ENCODE measurements at places on chromosomes 11 and 22. TPM values are rescaled to one million over a fixed set of nuclear protein-coding genes. Genes with fewer than 3 reads are reported as not detected.
A peak's percentile ranks its signal among the peaks of the same experiment; 100 is the strongest.

DNA sequence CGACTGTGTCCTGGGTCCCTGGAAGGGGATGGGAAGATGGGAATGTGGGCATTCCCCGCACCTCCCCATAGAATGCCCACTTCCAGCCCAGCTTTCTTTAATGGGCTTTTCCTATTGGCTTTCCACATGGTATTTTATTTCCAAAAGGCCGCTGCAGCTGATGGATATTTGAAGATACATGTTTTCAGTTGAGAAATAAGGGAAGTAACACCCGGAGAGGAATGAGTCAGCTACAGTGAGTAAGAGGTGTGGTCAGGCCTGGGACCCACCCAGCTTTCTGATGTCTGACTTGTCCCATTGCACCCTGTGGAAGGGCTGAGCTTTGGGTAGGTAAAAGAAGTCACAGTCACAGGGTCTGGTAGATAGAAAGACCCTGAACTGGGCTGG is 476.9 kb downstream of the MIAT start:
- H3K36me3 ChIP-seq = no peaks in the 10 kb centered on the region

DNA sequence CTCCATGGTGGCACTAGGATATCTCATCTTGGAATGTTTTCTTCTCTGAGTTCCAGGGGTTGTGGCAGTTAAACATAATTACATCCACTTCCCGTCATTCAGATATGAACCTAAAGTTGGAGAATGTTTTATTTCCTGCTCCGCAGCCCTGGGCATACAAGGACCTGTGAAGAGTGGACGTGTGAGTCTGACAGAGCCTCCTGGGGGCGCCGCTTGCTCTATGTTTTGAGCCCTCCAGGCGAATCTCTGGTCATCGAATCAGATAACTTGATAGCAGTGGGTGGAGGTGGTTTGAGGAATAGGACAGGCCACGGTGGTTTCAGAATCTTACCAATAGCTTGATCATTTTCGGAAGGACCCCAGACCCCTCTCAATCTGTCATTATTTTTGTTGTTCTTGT is 174.2 kb downstream of the NTM start:
- H3K27me3 ChIP-seq = no peaks in the 10 kb centered on the region
- H3K27ac ChIP-seq = no peak overlapping the region
- H3K4me3 ChIP-seq = no peak overlapping the region
- H3K4me1 ChIP-seq = peaks cover 16% of the 10 kb centered on the region

DNA sequence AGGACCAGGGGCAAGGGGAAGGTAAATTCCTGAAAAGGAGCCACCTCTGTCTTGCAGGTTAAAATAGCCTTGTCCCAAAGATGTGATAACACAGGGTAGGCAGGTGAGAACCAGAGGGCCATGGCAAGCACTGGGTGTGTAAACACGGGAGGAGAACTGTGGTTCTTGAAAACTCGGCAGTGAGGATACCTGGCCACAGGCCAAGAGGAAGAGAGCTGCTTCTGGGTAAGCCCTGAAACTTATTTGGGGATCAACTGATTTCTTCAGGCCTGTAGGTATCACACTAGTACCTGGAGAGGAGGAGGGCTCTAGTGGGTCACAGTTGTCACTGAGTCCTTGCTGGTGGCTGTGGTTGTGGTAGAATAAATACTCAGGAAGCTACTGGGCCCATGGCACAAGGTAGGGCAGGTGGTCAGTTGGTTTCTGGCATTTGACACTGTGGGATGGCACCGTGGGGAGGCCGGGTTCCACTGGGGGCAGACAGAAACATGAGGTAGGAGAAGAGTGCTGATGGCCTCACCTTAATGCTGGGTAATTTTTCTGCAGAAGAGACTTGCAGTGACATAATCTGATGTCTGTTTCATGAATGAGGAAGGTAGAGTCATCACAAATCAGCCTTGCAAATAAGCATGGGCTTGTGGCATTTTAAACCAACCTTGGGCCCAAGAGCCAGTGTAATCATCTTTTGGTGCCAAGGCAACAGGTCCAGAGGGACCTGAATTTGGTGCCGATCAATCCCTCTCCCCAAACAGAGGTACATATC is 22.0 kb downstream of the AMPD3 start:
- no peak for DNase-seq
- no peaks in the 10 kb centered on the region for H3K4me1 ChIP-seq
- no peaks in the 10 kb centered on the region for H3K27me3 ChIP-seq
- H3K36me3 ChIP-seq = no peaks in the 10 kb centered on the region

The PAMR1 gene
- 285 TPM for total RNA-seq

The CARD10 gene
- total RNA-seq = 1.5 TPM

GRCh38 chr11:103013421-103013820 is 57.9 kb upstream of the MMP13 start:
- DNase-seq = no peak
- no peaks in the 10 kb centered on the region for H3K27me3 ChIP-seq
- H3K4me3 ChIP-seq = no peak overlapping the region
- H3K27ac ChIP-seq = no peak overlapping the region
- no peaks in the 10 kb centered on the region for H3K36me3 ChIP-seq

The FGF3 gene
- not detected for total RNA-seq

The OR2AG2 gene
- 0.25 TPM for total RNA-seq

- peak; percentile 63 for DNase-seq
- peaks cover 8% of the 10 kb centered on the region for H3K4me1 ChIP-seq
- no peak overlapping the region for H3K27ac ChIP-seq
- no peaks in the 10 kb centered on the region for H3K36me3 ChIP-seq
- peak overlapping the region; percentile 44 for H3K4me3 ChIP-seq
Measured at GRCh38 chr11:12110714-12111548, 541 bp downstream of the MICAL2 start.

GRCh38 chr11:65014726-65015227 is 817 bp downstream of the ARL2 start:
- DNase-seq = no peak
- H3K27ac ChIP-seq = peak overlapping the region; percentile 62
- H3K36me3 ChIP-seq = no peaks in the 10 kb centered on the region
- H3K27me3 ChIP-seq = no peaks in the 10 kb centered on the region
- H3K4me3 ChIP-seq = peak overlapping the region; percentile 61

The ZDHHC8 gene
- total RNA-seq = 11.4 TPM

DNA sequence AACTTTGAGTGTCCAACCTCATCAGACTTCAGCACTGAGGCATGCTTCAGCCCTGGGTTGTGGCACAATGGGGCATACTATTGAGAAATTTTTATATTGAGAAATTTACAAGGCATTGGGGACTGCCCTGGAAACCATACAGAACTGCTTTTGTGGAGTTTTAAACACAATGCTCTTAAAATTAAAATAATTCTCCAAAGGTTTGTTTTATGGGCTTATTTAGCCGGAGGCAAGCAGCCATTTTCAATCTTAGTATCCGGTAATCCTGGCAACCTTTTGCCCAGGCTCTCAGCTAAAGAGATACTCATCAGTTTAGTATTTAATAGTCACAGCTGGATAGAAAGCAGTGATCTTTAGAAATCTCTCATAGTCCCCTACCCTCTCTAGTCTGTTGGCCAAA is 3.1 kb upstream of the EXPH5 start:
- no peak overlapping the region for H3K4me3 ChIP-seq
- H3K4me1 ChIP-seq = peaks cover 22% of the 10 kb centered on the region
- H3K36me3 ChIP-seq = no peaks in the 10 kb centered on the region
- no peak for DNase-seq
- peaks cover 17% of the 10 kb centered on the region for H3K27me3 ChIP-seq

DNA sequence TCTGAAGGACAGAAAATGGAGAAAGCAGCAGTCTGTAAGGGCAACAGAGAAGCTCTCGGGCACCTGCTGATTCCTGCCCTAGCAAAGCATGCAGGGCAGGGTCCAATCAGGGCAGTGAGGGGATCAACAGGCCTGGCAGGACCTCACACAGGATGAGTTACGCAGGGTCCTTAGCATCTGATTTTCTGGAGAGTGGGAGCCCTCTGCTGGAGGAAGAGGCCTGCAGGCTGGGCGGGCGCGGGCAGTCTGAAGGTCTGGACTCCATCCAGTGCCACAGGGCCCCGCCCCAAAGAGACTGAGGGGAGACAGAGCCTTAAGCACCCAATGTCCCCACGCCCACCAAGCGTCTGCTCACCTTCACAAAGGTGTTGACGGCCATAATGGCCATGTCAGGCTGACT is 28.9 kb downstream of the AP1B1 start:
- H3K4me1 ChIP-seq = peaks cover 12% of the 10 kb centered on the region
- H3K36me3 ChIP-seq = no peaks in the 10 kb centered on the region
- DNase-seq = peak; percentile 71
- no peak overlapping the region for H3K4me3 ChIP-seq
- H3K27me3 ChIP-seq = no peaks in the 10 kb centered on the region
- no peak overlapping the region for H3K27ac ChIP-seq

The OR52E8 gene
- not detected for total RNA-seq

The CCDC87 gene
- total RNA-seq = 1.2 TPM

DNA sequence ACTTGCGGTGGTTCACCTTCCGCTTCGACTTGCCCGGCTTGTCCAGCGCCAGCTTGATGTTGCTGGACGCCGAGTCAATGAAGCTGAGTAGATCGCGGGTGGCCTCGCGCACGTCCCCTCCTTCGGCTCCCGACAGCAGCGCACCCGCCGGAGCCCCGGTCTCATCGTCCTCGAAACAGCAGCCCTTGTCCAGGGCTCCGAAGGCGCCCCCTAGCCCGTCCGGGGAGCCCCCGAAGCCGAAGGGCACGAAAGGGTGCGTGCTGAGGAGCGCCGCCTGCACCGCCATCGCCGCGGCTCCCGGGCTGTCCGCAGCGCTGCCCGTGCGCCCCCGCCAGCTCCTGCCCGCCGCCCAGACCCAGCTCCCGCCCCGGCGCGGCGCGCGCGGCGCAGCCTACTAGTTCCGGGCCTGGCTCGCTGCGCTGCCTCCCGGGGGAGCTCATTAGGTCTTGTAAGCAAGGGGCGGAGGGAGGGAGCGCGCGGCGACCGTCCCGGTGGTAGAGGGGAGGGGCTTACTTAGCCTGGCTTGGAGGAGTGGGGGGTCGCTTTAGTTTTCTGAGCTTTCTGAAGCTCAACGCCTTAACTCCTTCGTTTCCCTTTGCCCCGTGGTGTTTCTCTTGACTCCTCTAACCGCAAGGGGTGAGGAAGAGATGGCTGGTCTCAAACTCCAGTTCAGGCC is at the start of gene FAM181B:
Gene FAM181B (minus strand): TSS at position 421 of the 676 bp plus-strand sequence. CDS start 135 bp downstream, at position 286.
- H3K27ac ChIP-seq = no peak within 1 kb of the TSS
- H3K27me3 ChIP-seq = peaks cover 100% of the 10 kb centered on the region
- DNase-seq = peak; percentile 93
- peaks cover 31% of the 10 kb centered on the region for H3K4me1 ChIP-seq
- H3K36me3 ChIP-seq = no peaks in the 10 kb centered on the region

The OR52A1 gene
- total RNA-seq = not detected

DNA sequence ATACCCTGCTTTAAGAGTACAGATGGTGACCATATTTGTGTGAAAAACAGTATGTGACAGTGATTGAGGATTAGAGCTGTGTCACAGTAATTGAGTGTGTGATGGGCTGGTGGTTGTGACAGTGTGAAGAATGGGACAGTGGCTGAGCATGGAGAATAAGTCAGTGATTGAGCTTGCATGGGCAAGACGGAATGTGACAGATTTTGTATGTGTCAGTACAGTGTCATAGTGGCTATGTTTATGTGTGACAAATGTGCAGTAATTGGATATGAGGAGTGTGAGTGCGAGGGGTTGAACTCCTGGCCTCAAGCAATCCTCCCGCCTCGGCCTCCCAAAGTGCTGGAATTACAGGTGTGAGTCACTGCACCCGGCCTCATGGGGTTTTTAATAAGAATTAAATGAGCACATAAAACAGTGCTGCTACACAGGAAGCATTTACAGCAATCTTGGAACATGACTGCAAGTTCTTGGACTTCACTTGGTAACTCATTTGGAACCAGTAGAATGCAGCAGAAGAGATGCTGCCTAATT is 583 bp upstream of the RRAS2 start:
- peaks cover 6% of the 10 kb centered on the region for H3K27me3 ChIP-seq
- H3K4me3 ChIP-seq = peak overlapping the region; percentile 97
- no peaks in the 10 kb centered on the region for H3K36me3 ChIP-seq
- no peak overlapping the region for H3K27ac ChIP-seq
- H3K4me1 ChIP-seq = peaks cover 7% of the 10 kb centered on the region
- DNase-seq = no peak

- peaks cover 38% of the 10 kb centered on the region for H3K4me1 ChIP-seq
- H3K36me3 ChIP-seq = no peaks in the 10 kb centered on the region
- no peaks in the 10 kb centered on the region for H3K27me3 ChIP-seq
- no peak overlapping the region for H3K27ac ChIP-seq
- DNase-seq = no peak
Measured at GRCh38 chr11:133712051-133712560, 133.2 kb downstream of the SPATA19 start.

DNA sequence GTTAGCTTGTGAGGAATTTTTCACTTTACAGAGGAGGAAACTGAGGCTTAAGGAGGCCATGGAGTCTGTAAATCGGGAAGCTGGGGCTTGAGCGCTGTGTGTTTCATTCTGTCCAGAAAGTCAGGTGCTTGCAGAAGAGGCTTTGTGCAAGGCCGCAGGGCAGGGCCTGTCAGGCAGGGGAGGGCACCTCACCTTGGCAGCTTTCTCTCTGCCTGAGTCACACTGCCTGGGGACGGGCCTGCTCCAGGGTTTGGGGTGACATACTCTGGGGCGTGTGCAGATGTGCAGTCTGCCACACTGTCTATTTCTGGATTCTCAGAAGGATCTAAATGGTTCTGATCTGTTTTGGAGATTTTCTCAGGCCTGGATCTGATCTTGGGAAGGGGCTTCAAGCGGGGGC is 8.4 kb downstream of the INCENP start:
- H3K27ac ChIP-seq = no peak overlapping the region
- no peaks in the 10 kb centered on the region for H3K4me1 ChIP-seq
- H3K4me3 ChIP-seq = no peak overlapping the region
- no peaks in the 10 kb centered on the region for H3K36me3 ChIP-seq

DNA sequence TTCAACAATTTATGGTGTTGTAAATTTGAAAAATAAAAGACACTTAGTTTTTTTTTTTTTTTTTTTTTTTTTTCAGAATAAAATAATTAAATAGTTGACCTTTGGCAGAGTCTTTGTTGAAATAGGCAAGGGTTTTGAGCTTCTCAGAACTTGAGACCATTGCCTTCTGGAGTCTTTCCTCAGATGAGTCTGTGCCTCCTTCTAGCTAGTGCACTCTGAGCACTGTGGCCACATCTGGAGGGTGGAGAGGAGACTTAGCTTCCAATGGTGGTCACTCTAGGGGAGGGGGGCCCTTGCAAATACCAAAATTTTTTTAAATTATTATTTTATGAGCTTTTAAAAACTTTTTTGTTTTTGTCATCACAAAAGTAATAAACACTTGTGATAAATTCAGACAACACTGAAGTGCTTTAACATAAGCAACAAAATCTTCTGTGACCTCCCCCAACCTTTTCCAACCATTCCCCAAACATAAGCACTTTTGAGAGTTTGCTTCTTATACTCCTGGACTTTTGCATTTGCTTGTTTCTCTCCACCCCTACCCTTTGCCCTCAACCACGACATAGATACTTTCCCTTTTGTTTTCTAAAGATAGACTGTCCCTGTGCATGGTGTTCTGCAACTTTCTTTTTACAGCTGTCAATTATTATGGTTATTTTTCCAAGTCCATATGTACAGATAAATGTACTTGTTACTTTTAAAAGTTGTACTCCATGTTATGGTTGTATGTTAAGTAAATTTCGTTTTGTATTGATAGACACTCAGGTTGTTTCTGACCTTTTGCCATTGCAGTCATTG is 41.1 kb downstream of the BMAL1 start:
- H3K27ac ChIP-seq = no peak overlapping the region
- no peak for DNase-seq

The MRGPRX2 gene
- not detected for total RNA-seq

GRCh38 chr11:102788334-102788995 is 8.0 kb upstream of the MMP10 start:
- no peak overlapping the region for H3K27ac ChIP-seq
- no peaks in the 10 kb centered on the region for H3K36me3 ChIP-seq
- no peak for DNase-seq
- no peaks in the 10 kb centered on the region for H3K27me3 ChIP-seq

The NRGN gene
- 7.5 TPM for total RNA-seq

- H3K4me3 ChIP-seq = no peak overlapping the region
- H3K4me1 ChIP-seq = peaks cover 7% of the 10 kb centered on the region
- no peaks in the 10 kb centered on the region for H3K36me3 ChIP-seq
- no peaks in the 10 kb centered on the region for H3K27me3 ChIP-seq
- DNase-seq = no peak
- no peak overlapping the region for H3K27ac ChIP-seq
Measured at GRCh38 chr11:114039551-114039950, 20.0 kb upstream of the ZBTB16 start.

Data from neural progenitor cell (in vitro differentiated cells).